Activated CD4-positive, alpha-beta T cell treated with anti-CD3 and anti-CD28 coated beads, Interleukin-2, Interleukin-4, amounts not matched to agents 100 ng/mL and 50 ng/mL, durations not matched to agents 16 hours and 8 hours (primary cell): ENCODE measurements at places on chromosomes 7 and 10.
A peak's percentile ranks its signal among the peaks of the same experiment; 100 is the strongest.

- DNase-seq: peak; percentile 50
These were observed 222.1 kb downstream of the GLI3 start for GRCh38 chr7:42014625-42015618.

DNA sequence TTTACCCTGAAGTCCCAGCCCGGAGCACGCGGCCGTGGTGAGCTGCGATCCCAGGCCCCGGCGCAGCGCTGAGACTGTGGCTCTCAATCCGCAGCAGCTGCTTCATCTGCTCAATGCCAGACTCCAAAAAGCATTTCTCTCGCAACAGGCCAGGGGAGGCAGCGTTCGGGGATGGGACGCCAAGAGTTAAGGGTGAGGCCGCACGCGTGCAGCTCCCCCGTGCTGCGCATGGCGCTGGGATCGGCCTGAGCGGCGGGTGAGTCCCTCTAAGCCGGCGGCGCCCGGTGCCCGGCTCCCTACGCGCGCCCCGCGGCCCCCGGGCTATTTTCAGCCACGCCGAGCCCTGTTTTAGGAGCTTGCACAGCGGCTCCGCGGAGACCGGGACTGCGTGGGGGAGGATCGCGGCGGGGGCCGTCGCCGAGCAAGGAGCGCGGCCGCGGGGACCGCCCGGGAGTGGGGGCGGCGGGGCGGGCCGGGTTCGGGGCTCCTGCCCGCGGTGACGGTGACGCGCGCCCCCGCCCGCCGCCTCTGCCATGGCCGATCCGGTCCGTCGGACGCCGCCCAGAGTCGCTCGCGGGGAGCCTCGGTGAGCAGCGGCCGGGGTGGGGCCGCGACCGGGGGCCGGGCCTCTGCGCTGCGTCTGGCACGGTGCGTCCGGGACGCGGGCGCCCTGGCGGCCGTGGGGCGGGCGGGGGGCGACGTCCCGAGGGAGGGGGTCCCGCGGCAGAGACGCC lies 29.4 kb upstream of the JAKMIP3 start:
- no peak for DNase-seq

GRCh38 chr10:34633374-34633773 lies 181.7 kb downstream of the PARD3 start:
- no peak for DNase-seq

- peak; percentile 2 for DNase-seq
These were observed 61.1 kb upstream of the NPSR1 start for GRCh38 chr7:34596887-34597286.

GRCh38 chr10:130044067-130045061 lies 66.3 kb downstream of the C10orf143 start:
- DNase-seq: no peak

GRCh38 chr10:125514206-125515162 lies 168.5 kb downstream of the TEX36 start:
- DNase-seq: no peak

DNA sequence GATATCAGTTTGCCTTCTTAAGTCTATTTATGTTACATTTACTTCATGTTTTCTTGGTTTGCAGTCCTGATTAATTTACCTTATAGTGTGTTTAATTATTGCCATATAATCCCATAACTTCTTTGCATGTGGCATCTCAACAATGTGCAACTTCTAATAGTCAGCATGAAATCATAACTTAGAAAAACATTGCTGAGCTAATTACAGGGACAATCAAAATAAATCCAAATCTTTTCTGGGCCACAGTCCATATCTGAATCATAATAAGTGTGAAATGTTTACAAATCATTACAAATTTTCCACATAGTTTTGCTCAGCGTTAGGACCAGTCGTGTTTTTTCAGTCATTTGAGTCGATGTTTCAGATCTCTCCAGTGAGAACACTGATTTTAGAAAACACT lies 29.1 kb upstream of the CABCOCO1 start:
- DNase-seq: no peak

GRCh38 chr10:53601260-53601875 lies 828.8 kb upstream of the MBL2 start:
- DNase-seq: peak; percentile 37

GRCh38 chr7:152637920-152638580 lies 37.9 kb downstream of the XRCC2 start:
- no peak for DNase-seq
